NCI-H1436 (cell line): ENCODE measurements at places on chromosomes 7 and 10.

DNA sequence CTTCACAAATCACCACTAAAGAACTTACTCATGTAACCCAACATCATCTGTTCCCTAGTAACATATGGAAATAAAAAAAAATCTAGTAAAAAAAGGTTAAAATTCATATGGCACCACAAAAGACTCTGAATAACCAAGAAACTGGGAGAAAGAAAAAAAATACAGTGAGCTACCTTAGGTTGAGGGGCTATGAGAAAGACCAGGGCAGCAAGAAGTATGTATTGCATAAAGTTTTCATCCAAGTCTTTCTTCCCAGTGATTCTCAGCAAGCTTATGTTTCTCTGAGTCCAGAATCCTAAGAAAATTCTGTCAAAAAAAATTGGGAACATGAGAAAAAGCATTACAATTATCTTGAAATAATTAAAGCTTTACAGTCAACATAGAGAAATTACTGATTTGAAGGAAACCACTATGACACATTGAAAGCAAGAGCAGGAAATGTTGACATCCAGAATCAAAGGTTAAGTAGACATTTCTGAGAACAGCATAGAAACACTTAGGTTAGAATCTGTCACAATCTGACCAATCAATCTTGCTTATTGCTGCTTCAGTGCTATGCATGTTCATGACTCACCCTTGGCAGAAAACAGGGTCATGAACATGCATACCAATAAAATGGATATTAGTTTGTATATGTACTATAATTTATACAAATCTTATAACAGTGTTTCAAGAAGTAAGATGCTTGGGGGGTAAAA lies 494.0 kb upstream of the POT1 start:
- DNase-seq: no peak

DNA sequence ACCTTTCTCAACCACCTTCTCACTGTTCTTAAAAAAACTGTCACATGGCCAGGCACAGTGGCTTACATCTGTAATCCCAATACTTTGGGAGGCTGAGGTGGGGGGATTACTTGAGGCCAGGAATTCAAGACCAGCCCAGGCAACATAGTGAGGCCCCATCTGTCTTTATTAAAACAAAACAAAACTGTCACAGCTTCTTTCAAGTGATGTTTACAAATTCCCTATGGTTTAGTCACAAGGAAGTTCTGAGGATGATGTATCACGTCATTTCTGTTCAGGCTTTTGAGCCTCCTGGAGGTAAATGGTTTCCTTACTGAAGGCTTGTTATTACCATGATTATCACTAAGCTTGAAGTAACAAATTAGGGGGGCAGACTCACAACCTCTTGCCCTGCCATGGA lies 186.2 kb downstream of the CFTR start:
- DNase-seq: no peak

- no peak for DNase-seq
These were observed 10.8 kb downstream of the ERLIN1 start for GRCh38 chr10:100174699-100175677.

- DNase-seq: no peak
These were observed 149.8 kb upstream of the PCBD1 start for GRCh38 chr10:71038091-71038633.

- no peak for DNase-seq
These were observed 86.2 kb downstream of the SLC16A9 start for GRCh38 chr10:59623133-59624121.
